LHCN-M2 (cell line): ENCODE measurements at places on chromosomes 13 and 19. TPM values are rescaled to one million over a fixed set of nuclear protein-coding genes. Genes with fewer than 3 reads are reported as not detected.

DNA sequence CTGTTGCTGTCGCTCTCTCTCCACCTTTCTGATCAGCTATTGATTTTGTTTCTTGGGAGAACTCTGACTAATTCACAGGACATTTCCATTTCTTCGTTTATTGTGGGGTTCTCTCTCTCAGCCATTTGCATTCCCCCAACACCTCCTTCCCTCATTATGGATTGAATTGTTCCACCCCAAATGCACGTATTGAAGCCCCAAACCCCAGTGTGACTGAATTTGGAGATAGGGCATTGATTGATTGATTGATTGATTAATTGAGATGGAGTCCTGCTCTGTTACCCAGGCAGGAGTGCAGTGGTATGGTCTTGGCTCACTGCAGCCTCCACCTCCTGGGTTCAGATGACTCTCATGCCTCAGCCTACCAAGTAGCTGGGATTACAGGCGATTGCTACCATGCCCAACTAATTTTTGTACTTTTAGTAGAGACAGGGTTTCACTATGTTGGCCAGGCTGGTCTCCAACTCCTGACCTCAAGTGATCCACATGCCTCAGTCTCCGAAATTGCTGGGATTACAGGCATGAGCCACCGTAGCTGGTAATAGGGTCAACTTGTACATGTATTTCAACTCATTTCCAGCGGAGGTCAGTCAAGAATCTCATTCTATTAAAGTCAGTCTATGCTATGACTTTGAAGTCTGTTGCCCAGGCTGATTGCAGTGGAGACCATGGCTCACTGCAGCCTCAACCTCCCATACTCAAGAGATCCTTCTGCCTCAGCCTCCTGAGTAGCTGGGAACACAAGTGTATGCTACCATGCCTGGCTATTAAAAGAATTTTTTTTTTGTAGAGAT, 13.6 kb downstream of the NFILZ start:
- DNase-seq, result no peak

DNA sequence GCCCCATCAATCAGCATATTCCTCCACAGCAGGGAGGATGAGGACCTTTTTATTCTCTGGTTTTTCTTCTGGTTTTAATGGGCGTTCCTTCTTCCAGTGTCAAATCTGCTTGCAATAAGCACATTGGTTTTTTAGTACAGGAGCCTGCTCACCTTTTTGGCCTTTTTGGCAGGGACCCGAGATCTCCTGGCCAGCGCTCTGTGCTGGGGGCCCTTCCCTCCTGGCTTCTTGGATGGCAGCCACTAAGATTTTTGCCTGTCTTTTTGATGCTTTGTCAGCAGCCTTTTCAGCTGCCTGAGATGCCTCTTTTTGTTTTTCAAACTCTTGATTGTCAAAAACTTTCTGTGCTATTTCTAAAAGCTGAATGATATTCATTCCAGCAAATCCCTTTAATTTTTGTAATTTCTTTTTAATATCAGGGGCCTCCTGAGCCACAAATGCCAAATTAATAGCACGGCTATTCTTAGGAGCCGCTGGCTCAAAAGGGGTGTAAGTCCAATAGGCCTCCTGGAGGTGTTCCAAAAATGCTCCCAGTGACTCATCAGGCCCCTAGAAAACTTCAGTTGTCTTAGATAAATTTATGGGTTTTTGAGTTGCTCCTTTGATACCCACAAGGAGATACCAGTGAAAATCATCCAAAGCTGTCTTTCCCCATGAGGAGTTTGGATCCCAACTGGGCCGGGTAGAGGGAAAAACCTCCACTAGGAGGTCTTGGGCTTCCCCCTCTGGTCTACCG, 73.0 kb downstream of the ZNF100 start:
- peak; percentile 4 for DNase-seq

DNA sequence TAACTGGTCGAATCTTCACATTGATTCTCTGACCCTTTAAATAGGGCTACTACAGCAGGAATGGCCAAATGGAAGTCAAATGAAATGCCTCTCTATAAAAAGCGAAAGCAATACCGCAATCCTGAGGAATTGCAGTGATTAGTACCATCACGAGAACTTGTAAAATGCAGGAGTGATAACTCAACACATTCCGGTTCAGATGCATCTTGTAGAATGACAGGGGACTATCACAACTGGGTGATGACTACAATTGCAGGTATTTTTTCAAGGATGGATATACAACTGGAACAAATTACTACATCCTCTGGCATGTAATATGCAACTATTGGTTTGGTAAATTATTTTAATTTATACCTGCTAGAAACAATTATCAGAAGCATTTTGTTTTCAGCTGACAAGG, 140.4 kb downstream of the PCDH20 start:
- no peak for DNase-seq

DNA sequence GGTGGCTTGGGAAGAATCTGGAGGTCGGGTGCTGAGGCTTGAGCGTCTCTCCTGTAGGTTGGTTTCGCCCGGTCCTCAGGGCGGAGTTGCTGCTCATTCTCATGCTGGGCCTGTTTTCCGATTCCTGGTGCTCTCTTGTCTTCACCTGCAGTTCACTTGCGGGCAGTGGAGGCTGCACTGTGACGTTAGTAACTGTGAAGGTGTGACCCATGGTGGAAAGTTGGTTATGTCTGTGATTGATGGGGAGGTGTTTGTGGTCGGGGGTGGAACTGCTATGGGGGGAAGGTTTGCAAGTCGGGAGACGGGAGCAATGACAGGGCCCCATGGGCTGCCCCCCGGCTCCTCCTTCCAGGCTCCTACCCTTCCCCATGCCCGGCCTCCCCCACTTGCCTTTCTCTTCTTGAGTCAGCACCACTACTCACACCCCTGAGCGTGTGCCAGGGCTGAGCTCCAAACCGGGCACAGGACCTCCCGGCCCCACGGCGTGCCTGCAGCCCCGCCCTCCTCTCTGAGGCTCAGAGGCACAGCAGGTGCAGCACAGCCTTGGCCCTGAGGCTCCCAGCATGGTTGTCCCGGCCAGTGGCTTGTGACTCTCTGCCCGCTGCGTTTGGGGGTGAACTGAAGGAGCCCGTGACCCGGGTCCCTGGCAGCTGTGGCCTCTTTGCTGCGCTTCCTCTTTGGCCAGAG, 79.1 kb downstream of the ATP11A start:
- DNase-seq, result no peak

DNA sequence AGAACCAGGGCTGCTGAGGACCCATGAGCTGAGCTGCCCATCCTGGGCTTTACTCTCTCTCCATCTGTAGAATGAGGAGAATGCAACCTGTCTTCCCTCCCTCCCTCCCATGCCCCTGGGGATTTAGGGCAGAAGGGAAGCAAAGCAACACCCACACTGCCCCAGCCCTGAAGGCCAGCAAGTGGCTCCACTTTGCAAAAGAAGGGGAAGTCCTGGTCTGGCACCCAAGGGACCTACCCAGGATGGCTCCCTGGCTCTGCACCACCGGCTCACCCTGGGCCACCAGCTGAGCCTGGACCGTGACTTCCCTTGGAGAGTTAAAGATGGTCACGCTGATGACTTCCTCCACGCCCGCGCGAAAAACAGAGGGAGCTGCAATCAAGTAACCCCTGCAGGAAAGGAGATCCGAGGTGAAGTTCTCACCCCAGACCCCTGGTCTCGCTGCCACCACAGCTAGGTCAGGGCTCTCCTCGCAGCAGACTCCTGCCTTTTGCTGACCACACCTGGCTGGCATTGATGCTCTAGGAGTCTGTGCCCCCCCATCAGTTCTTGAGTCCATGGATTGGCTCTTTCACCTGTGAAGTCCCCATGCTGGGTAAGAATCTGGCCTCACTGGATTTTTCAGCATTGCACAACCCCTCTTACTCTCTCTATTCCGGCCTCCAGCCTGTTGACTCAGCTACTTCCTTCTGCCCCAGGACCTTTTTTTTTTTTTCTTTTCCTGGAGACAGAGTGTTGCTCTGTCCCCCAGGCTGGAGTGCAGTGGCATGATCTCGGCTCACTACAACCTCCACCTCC, 4.6 kb downstream of the CPAMD8 start:
- DNase-seq, result no peak

GRCh38 chr19:3492919-3493318, 7.6 kb downstream of the DOHH start:
- no peak for DNase-seq

DNA sequence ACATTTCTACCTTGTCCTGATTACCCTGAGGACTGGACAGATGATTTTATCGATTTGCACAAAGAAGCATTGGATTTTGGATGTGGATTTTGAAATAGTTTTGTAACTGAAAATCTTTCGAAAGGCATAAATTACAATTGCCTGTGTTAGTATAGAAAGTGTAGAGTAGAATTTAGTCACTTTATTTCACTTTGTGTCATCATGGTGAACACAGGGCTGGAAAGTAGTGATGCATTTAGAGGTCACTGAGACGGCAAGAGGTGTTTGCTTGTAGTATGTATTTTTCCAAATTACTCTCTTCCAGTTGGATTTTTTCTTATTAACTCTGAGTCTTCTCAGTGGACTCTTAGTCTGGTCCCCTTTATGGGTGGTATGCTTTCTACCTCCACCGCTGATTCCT, 326.0 kb downstream of the NALCN start:
- no peak for DNase-seq

DNA sequence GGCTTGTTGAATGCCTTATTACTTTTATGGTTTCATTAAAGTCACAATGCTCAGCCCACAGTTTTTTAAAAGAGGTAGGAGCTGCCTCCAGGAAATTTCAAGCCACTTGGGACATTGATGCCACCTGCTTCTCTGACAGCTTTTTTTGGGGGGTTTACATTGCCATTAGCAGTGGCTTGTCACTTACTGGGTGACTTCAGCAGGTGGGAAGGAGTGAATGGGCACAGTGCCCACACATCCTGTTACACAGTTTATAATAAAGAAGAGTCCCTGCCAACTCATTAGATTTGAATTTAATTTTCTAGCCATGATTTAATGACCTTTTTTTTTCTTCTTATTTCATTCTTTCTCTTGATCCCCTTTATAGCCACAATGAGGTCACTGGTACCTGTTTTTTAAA, 61.0 kb downstream of the NHLRC3 start:
- DNase-seq, result no peak

DNA sequence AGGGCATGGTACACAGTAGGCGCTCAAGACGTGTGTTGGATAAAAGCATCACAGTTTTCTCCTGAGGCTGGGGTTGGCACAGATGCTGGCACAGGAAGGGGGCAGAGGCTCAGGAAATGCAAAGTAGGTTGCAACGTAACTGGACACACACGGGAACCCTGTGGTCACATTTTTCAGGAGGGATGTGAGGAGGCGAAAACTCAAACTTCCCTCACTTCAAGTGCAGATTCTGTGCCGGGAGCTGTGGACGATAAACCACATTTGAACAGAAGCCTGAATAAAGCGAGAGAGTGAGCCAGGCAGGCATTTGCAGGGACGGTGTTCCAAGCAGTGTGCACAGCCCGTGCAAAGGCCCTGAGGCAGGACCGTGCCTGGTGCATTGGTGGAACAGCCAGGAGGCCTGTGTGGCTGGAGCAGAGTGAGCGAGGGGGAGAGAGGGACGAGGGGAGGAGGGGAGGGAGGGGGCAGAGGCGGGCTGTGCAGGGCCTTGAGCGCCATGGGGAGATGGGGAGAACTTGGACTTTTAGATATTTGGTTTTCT, 40.3 kb downstream of the NFIC start:
- DNase-seq, result no peak

KLK10 gene
- total RNA-seq, result not detected in 2 replicates

TLE2 gene
- total RNA-seq, result 0.69 and 2.4 TPM in 2 replicates

SIGLEC14 gene
- total RNA-seq, result not detected in 2 replicates

LGALS4 gene
- total RNA-seq, result not detected in 2 replicates

PGLYRP2 gene
- not detected in 2 replicates for total RNA-seq

GSX1 gene
- total RNA-seq, result not detected in 2 replicates
